Thyroid gland (tissue), 4 donors: ENCODE measurements at places on chromosomes 1 and 21. TPM values are rescaled to one million over a fixed set of nuclear protein-coding genes. Genes with fewer than 3 reads are reported as not detected.

- no peak overlapping the region for H3K27ac ChIP-seq
- H3K4me1 ChIP-seq, result no peaks in the 10 kb centered on the region
- H3K4me3 ChIP-seq, result no peak overlapping the region
- no peak for DNase-seq
- H3K27me3 ChIP-seq, result no peaks in the 10 kb centered on the region
- H3K36me3 ChIP-seq, result no peaks in the 10 kb centered on the region
These were observed 642.1 kb upstream of the ADGRL2 start for GRCh38 chr1:81158592-81158991.

- H3K27ac ChIP-seq, result no peak overlapping the region
- H3K4me3 ChIP-seq, result no peak overlapping the region
- H3K36me3 ChIP-seq, result no peaks in the 10 kb centered on the region
- no peaks in the 10 kb centered on the region for H3K27me3 ChIP-seq
These were observed 47.1 kb downstream of the DDAH1 start for GRCh38 chr1:85417876-85418275.

DNA sequence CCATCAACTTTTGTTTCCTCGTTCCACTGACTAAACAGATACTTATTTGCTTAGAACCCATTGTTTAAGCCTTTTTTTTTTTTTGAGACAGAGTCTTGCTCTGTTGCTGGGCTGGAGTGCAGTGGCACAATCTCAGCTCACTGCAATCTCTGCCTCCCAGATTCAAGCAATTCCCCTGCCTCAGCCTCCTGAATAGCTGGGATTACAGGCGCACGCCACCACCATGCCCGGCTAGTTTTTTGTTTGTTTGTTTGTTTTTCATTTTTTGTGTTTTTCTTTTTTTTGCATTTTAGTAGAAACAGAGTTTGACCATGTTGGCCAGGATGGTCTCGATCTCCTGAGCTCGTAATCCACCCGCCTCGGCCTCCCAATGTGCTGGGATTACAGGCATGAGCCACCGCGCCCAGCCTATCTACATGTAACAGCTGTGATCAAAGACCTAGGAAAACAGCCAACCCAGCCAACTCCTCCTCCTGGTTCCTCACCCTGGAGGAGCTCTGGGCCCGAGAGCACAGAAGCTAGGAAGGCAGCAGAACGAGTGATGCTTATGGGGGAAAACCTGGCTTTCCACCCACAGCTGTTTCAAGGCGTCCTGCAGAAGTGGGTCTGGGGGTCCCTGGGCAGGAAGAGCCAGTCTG, 32.9 kb downstream of the KCNN3 start:
- peaks cover 54% of the 10 kb centered on the region for H3K4me1 ChIP-seq
- H3K4me3 ChIP-seq, result no peak overlapping the region
- H3K27me3 ChIP-seq, result no peaks in the 10 kb centered on the region
- DNase-seq, result no peak

CCDC27 gene
- not detected for total RNA-seq

GRCh38 chr1:61273167-61273705, 190.9 kb downstream of the NFIA start:
- no peak for DNase-seq
- peaks cover 55% of the 10 kb centered on the region for H3K4me1 ChIP-seq
- no peaks in the 10 kb centered on the region for H3K36me3 ChIP-seq
- no peak overlapping the region for H3K4me3 ChIP-seq
- no peaks in the 10 kb centered on the region for H3K27me3 ChIP-seq
- H3K27ac ChIP-seq, result no peak overlapping the region

DNA sequence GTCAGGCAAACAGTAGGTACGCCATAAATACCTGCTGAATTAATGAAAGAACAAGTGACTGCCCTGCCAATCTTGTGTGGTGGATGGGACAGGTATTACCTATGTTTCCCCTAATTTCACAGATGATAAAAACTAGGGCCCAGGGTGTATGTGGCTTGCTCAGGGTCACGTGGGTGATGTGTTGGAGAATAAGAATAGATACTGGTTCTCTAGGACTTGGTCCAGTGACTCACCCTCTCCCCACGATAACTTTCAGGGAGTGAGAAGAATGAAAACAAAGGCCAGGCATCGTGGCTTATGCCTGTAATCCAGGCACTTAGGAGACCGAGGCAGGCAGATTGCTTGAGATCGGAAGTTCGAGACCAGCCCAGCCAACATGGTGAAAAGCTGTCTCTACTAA, 26.7 kb downstream of the SLC26A9 start:
- H3K4me1 ChIP-seq, result peaks cover 71% of the 10 kb centered on the region
- peak overlapping the region; percentile 82 for H3K27ac ChIP-seq
- DNase-seq, result no peak
- H3K36me3 ChIP-seq, result no peaks in the 10 kb centered on the region

DNA sequence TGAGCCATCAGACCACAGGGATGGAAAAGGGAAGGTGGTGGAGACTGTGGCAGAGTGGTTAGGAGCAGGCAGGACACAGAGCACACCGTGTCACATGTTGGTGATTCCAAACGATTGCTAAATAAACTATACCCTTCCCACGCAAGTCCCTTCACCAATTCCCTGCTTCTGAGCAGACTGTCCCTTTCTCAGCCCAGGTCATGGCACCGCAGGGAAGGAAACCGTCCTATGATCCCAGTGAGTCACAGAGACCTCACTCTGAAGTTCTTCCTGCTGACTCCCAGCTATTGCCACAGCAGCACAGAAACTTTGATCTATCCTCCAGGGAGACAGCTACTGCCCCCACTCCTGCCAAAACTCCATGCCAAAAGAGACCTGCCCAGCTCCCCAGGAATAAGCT, 19.2 kb downstream of the RIMS3 start:
- DNase-seq, result no peak
- H3K27ac ChIP-seq, result no peak overlapping the region
- H3K4me1 ChIP-seq, result no peaks in the 10 kb centered on the region

DNA sequence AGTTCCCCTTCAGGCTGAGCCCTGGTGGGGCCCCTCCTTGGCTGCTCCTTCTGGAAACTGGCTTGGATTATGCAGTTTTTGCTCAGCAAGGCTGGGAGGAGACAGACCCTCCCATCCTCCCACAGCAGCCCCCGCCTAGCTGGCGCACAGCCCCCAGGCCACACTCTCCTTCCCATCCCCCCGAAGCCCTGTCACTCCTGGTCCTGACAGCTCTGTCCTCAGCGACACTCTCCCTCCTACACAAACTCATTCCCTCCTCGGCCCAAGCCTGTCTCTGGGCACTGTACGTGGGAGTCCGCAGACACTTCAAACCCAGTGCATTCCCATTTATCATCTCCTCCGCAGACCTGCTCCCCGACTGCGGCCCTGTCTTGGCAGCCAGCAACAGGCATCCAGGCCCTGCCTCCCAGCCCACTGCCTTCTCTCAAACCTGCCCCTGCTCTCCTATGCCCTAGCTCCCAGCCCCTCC, 25.0 kb upstream of the EPHB2 start:
- H3K4me1 ChIP-seq, result no peaks in the 10 kb centered on the region
- no peaks in the 10 kb centered on the region for H3K36me3 ChIP-seq
- no peak overlapping the region for H3K4me3 ChIP-seq
- DNase-seq, result no peak
- H3K27ac ChIP-seq, result no peak overlapping the region
- H3K27me3 ChIP-seq, result no peaks in the 10 kb centered on the region

LGR6 gene
- total RNA-seq, result 4.2 TPM

DNA sequence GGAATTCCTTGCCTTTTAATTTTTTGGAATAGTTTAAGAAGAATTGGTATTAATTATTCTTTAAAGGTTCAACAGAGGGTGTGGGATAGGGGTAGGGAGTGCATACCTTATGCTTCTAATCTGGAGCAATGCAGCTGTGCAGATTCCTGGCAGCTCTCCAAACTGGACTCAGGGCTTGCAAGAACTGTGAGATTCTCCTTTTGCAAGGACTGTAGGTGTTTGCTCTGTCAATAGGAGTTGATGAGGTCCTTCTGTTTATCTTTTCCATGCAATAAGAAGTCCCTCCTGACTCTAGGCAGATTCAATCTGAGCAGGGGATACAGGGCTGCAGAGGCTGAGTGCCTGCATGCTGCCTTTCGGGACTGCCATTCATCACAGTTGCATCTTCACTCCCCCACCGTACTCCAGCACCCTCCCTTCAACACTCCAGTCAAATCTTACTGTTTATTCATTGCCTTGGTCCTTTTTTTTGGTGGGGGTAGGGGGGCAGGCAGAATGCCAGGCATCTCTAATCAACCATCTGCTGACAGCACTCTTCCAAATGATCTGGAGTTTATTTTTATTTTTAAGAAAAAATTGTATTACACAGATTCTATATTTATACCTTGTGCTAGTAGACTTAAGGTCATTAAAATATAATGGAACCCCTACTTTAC, 122.3 kb downstream of the DISC1 start:
- no peak overlapping the region for H3K4me3 ChIP-seq
- no peak overlapping the region for H3K27ac ChIP-seq
- no peaks in the 10 kb centered on the region for H3K36me3 ChIP-seq
- H3K27me3 ChIP-seq, result no peaks in the 10 kb centered on the region
- peak; percentile 13 for DNase-seq

GRCh38 chr1:240608707-240609106, 3.2 kb downstream of the GREM2 start:
- H3K27ac ChIP-seq, result no peak overlapping the region
- no peak overlapping the region for H3K4me3 ChIP-seq
- H3K27me3 ChIP-seq, result no peaks in the 10 kb centered on the region
- DNase-seq, result peak; percentile 31
- no peaks in the 10 kb centered on the region for H3K36me3 ChIP-seq

DNA sequence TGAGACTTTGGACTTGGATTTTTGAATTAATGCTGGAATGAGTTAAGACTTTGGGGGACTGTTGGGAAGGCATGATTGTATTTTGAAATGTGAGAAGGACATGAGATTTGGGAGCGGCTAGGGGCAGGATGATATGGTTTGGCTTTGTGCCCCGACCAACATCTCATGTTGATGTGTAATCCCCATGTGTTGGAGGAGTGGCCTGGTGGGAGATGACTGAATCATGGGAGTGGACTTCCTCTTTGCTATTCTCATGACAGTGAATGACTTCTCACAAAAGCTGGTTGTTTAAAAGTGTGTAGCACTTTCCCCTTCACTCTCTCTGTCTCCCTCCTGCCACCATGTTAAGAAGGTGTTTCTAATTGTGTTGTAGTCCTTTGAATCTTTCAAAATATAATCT, 9.3 kb upstream of the PHGDH start:
- no peak for DNase-seq
- H3K4me3 ChIP-seq, result no peak overlapping the region
- H3K27ac ChIP-seq, result no peak overlapping the region
- no peaks in the 10 kb centered on the region for H3K4me1 ChIP-seq
- no peaks in the 10 kb centered on the region for H3K36me3 ChIP-seq

DNA sequence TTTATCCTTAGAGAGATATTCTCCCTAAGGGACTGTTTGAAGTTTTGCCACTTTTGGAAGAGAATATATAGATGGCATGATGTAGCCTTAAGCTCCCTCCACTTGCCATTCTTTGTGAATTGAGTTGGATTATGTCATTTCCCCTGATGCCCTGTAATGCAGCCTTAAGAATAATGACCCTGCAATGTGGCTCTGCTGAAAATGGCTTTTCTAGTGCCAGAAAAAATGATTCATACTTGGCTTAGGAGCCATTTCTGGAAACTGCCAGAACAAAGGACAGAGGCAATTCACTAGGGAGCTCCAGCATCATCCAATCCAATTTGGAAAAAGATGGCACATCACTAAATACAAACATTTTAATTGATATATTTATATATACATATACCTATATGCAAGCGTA, 265.3 kb downstream of the SPATA17 start:
- no peaks in the 10 kb centered on the region for H3K36me3 ChIP-seq
- H3K27ac ChIP-seq, result no peak overlapping the region
- no peak for DNase-seq
- no peak overlapping the region for H3K4me3 ChIP-seq
- no peaks in the 10 kb centered on the region for H3K27me3 ChIP-seq

SPRR1A gene
- total RNA-seq, result not detected

CLIC4 gene
- total RNA-seq, result 151 TPM

TMEM200B gene
- total RNA-seq, result 1.9 TPM

DNA sequence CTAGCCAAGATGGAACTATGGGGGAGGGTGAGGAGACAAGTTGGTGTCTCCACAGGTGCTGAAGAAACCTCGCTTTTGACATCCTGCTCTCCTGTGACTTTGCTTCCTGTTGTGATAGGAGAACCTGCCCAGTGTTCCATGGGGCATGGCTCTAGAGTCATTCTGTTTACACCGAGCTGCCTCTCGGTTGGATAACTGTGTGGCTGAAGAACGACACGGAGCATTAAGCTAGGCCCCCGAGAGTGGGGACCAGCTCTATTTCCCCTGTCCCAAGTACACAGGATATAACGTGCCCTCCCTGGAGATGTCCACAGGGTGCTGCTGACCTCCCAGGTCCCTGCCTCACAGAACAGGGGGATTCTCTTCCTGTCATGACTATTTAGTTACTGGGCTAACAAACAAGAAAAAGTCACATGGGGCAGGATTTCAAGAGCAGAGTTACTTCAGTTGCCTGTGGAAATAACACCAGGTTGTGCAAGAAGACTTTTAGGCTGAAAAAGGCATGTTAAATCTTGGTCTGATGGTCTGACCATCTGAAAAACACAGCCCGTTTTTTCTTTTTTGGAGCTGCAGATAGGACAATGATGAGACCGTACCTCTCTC, 29.4 kb upstream of the PPP2R5A start:
- H3K36me3 ChIP-seq, result no peaks in the 10 kb centered on the region
- peak overlapping the region; percentile 15 for H3K27ac ChIP-seq
- no peaks in the 10 kb centered on the region for H3K27me3 ChIP-seq
- DNase-seq, result peak; percentile 54
- no peak overlapping the region for H3K4me3 ChIP-seq
- H3K4me1 ChIP-seq, result no peaks in the 10 kb centered on the region

IRF6 gene
- 26.7 TPM for total RNA-seq

GRCh38 chr1:236141447-236142252, 689 bp upstream of the GPR137B start:
- peak overlapping the region; percentile 45 for H3K4me3 ChIP-seq
- no peaks in the 10 kb centered on the region for H3K27me3 ChIP-seq
- H3K27ac ChIP-seq, result no peak overlapping the region
- no peaks in the 10 kb centered on the region for H3K36me3 ChIP-seq
- DNase-seq, result peak; percentile 44

GRCh38 chr1:66217021-66217420, 316.9 kb upstream of the SGIP1 start:
- H3K36me3 ChIP-seq, result no peaks in the 10 kb centered on the region
- H3K4me1 ChIP-seq, result no peaks in the 10 kb centered on the region
- H3K4me3 ChIP-seq, result no peak overlapping the region

OSCP1 gene
- total RNA-seq, result 17.6 TPM

DNA sequence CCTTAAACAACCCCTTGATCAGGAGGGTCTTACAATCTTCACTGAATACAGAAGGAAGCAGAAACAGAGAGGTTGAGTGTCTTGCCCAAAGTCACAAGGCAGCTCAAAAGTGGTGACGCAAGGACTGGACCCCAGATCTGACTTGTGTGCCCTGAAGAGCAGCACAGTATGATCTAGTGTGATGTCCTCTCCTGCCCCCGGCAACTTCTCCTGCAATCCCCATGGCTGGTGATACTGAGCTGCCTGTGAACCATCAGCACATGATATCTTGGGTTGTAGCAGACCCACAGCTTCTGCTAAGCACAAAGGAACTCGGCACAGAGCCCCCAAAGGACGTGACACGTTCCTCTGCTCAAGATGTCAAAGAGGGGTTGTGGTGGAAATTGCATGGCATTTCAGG, 51.2 kb upstream of the EDN2 start:
- H3K27ac ChIP-seq, result no peak overlapping the region
- no peak overlapping the region for H3K4me3 ChIP-seq
- H3K36me3 ChIP-seq, result no peaks in the 10 kb centered on the region
- DNase-seq, result no peak
- peaks cover 37% of the 10 kb centered on the region for H3K4me1 ChIP-seq
- H3K27me3 ChIP-seq, result no peaks in the 10 kb centered on the region

FCRL5 gene
- not detected for total RNA-seq

GRCh38 chr1:181479137-181479745, 4.1 kb upstream of the CACNA1E start:
- H3K36me3 ChIP-seq, result no peaks in the 10 kb centered on the region
- H3K27ac ChIP-seq, result no peak overlapping the region
- peaks cover 8% of the 10 kb centered on the region for H3K4me1 ChIP-seq
- no peak overlapping the region for H3K4me3 ChIP-seq
